ENCODE measurements at places on chromosomes 1 and 21.

- no peak for DNase-seq
Observed at GRCh38 chr1:172531412-172532182, 1.4 kb upstream of the SUCO start.

DNA sequence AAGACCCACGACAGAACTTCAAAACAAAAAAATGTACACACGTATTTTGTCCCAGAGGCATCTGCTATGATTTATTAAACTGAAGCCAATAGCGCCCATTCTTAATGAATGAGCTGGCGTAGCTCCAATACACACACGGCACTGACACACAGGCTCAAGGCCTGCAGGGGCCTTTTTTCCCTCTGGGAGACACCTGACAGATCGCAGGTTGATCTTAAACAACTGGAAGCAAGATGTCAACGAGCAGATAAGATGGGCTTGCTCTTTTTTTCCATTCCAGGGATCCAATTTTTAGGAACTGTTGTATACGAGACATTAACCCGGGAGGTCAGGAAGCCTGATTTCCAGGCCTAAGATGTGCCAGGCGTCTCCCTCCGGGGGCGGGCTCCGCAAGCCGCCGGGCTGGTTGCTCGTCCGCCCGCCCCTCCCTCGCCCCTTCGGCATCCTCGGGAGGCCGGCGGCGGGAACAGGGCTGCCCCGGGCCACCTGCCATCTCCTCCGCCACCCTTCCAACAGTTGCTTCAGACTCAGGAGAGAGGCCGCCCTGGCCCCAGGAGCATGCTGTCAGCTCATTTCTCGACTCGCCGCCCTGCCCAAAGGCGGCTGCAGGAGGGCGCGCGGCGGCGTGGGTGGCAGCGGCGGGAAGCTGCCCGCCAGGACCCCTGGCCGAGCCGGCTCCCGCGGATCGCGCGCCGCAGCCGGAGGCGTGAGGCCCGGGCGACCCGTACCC is 735 bp downstream of the TTC13 start:
- no peak for DNase-seq

DNA sequence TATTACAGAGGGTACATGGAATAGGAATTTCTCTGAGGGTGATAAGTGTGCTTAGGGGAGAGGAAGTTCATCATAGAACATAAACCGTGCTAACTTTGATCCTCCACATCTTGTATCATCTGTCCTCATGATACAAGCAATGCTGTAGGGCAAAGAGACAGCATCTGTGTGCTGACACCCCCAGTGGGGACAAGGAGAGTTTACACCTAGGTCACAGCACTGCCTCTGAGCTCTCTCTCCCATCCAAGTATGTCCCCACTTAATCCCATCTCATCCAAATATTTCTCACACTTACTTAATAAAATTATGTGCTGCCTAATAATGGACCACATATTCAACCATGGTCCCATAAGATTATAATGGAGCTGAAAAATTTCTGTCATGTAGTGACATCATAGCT is 4.3 kb upstream of the TEDDM1 start:
- no peak for DNase-seq

DNA sequence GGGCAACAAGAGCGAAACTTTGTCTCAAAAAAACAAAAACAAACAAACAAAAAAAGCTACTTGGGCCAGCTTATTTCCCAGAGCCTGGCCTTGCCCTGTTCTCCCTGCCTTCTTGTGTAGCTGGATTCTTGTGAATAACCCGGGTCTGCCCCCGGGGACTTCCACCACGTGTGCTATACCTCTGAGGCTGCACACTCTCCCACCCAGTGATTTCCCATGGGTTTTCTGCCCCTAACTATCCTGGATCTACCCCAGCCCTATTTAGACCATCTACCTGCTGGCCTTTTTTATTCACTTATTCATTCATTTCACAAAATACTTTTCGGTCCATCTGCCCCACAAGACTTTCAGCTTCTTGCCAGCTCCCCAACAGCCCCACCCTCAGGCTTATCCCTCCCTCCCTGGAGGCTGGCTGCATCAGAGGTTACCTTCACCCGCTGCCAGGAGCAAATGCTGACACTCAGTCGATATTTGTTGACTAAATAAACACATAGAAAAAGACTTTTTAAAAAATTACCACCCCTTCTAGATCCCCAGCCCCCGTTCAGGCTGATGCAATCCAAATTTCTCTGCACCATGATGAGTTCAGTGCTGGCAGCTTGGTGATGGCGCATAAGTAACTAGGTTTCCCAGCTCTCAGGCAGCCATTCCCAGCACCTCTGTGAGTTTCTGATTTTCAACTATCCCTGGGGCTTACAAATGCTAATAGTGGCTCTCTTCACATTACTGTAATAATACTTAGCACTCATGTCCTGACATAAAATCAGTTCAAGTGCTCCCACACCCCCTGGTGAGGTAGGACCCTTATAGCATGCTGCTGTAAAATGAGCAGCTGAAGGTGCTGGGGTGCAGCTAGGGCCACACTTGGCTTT is 30.7 kb upstream of the TARBP1 start:
- DNase-seq = no peak

DNA sequence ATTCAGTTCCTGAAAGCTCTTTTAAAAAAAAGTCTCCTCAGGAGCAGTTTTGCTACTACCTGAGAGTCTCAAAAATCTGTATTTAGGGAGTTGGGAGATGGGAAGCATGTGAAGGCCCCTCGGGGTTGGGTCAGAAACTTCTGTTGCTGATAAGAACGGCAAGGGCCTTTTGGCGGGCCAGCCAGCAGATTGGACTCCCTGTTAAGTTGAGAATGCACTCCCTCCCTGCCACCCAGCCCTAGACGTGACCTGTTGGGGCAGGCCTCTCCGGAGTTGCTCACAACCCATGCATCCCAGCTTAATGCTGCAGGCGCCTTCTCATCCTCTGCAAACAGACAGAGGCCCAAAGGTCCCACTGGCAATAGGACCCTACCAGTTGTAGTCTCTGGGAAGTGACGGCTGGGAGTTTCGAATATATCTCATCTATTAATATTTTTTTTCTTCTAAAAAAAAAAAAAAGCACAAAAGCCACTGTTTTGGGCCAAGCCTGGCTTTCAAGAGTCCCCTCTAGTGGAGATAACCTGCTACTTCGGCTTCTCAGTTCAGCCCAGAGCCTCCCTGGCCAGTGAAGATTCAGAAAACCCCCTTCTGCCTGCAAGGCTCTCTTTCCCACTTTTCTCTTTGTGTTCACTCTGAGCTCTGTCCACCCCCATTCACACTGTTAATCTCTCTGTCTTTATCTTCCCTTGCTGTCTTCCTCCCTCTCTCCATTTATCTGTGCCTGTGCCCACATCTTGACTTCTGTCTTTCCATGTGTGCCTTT is 5.3 kb downstream of the PLXNA2 start:
- DNase-seq = no peak

- no peak for DNase-seq
Observed at GRCh38 chr1:64343823-64344190, 126.1 kb upstream of the CACHD1 start.

DNA sequence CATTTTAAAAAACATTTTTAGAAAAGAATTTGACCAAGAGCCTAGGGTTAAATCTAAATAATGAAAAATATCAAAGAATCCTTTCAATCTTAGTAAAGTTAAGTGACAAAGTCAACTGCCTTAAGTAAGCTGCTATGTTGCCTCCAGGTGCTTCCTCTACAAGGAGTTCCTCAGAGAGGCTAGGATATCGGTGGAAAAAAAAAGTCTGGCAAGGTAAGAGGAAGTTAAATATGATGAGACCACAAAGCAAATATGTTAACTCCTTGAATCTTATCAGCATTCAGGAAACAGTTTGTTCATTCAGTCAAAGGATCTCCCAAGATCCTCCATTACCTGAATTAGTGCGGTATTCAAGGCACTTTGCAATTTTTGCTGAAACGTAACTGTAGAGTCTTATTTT is 563.5 kb downstream of the PTPRC start:
- DNase-seq = no peak

- no peak for DNase-seq
Observed at GRCh38 chr1:53331446-53332185, 3.7 kb upstream of the LRP8 start.

- DNase-seq = no peak
Observed at GRCh38 chr1:95233319-95233736, 682 bp upstream of the RWDD3 start.

- no peak for DNase-seq
Observed at GRCh38 chr1:55141295-55141893, 73.8 kb downstream of the USP24 start.

DNA sequence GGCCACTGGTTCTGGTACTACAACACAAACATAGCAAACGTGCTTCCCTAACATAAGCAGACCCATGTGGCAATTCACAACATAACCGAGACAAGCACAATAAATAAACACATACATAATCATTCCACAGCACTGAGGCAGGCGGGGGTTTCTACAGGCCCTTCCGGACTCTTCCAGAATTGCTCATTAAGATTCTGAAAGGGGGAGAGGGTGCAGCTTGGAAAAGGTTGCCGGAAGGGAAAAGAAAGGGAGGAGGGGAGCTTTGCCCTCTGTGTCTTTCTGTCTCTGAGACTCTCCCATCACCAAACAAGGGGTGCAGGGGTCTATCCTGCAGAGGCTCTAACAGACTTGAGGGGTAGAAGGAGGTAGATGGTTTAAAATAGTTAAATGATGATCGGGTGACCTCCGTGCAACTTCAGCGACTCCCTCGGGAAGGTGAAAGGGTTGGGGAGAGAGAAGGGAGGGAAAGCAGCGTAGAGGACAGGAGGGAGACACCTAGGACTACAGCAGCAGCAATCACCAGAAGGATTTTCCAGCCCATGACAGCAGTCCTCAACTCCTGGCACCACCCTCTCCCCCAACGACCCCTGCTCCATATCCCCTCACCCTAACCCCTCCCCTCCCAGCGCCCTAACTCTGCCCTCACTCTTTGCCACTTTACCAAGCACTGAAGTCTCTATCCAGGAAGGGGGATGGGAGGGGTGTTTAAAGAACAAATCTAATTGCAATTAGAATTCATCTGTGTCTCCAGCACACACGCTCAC is 365.5 kb upstream of the ESRRG start:
- no peak for DNase-seq

DNA sequence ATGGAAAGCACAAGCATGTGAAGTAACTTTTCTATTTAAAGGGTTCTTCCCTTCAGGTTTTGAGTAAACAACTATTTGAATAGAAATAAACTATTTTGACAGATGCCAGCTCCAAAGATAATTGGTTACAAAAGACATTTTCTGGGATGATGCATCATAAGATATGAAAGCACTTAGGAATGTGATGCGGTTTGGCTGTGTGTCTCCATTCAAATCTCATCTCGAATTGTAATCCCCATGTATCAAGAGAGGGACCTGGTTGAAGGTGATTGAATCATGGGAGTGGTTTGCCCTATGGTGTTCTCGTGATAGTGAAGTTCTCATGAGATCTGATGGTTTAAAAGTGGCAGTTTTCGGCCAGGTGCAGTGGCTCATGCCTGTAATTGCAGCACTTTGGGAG is 6.4 kb downstream of the DISP1 start:
- no peak for DNase-seq

DNA sequence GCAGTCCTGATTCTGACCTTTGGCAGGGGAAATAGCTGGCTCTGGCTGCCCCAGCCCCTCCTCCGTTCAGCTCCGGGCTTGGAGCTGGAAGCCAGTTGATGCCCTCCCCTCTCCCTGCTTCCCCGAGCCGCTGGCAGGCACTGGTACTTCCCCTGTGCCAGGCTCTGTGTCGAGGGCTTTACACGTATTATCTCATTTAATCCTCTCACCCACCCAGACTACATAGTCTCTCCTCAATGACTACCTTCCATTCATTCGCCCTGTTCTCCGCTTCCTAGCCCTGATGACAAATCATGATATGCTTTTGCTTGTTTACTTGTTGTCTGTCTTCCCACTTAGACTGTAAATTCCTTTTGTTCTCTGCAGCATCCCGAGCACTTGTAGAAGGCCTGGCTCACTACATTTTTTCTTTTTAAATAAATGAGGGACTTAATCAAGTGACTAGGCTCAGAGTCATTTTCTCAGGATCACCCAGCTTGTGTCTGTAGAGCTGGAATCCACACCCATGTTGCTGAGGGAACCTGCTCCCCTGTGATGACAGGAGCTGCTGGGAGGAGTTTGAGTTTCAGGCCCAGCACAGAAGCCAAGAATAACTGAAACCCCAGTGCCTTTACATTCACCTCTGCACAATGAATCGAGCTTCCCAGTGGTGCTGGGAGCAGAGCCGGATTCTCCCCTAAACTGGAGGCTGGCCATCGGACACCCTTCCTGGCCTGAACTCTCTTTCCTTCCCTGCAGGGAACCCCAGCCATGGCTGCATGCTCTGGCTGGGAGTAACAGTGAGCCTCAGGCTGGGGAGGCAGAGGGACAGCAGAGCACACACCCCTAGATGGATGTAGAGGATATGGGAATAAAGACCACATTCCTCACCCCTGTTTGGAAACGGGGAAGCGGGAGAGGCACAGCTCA is 58.3 kb downstream of the UBIAD1 start:
- no peak for DNase-seq

- peak; percentile 97 for DNase-seq
Observed at GRCh38 chr1:19485362-19486187, at the start of gene CAPZB. Gene CAPZB (minus strand): TSS chr1:19485539. CDS start chr1:19485438, 101 bp downstream.

DNA sequence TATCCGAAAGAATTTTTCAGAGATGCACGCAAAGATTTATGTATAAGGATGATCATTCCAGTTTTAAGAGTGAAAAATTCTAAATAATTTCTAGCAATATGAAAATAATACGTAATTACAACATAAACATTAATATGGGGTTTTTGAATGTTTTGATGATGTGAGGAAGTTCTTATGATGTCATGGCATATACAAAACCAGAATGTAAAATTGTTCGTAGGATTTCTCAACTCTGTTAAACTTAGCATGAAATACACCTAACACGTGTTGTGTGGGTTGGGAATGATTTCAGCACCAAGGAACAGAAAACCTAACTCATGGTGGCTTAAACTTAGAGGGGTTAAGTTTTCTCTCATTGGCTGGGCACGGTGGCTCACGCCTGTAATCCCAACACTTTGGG is 62.2 kb downstream of the MYOM3 start:
- DNase-seq = no peak

DNA sequence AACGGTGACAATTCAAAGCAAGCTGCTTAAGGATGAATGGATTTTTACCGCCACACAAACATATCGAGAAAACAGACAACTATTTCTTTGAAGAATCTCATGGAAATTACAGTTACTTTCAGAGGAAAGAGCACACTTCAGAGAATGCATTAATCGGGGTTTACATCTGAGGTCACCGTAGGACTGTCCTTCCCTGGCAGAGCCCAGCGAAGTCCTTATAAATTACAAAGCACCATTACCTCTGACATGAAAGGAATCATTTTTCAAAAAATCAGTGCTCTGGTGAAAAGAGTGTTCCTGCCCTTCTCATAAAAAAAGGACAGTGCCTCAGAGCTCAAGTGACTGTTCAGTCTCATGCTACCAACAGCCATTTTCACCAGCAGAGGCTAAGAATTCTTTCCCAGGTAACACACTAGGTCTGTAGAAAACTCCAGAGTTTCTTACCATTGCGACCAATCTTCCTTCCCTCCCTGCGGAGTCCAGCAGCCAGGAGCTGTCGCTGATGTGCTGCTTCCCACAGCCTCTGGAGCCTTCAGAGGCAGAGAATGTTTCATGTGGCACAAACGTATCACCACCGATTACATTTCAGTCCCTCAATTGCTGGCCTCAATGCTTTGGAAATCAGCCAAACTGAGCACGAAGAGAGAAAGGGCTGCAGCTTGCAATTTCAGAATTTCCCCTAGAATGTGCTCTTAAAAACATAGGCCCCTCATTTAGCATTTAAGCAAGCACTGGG is 75.4 kb downstream of the PLD5 start:
- DNase-seq = no peak

- no peak for DNase-seq
Observed at GRCh38 chr1:19949016-19949415, 25.6 kb upstream of the PLA2G2E start.
